HCT116 (cell line): ENCODE measurements at places on chromosomes 1 and 21. TPM values are rescaled to one million over a fixed set of nuclear protein-coding genes. Genes with fewer than 3 reads are reported as not detected.

DNA sequence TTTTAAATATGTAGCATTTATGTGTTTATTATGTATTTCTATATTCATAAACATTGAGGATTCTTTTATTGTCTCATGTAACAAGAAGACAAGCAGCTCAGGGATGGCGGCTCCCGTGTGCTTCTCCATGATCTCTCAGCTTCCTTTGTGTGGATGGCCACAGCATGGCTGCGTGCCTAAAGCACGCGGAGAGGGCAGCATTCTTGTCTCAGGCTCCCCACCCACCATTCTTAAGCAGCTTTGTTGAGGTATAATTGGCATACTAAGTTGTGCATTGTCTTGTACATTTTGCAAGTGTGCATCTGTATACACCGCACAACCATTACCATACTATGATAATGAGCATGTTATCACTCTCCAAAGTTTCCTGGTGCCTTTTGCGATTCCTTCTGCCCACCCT is 81.6 kb downstream of the CAMTA1 start:
- peaks cover 5% of the 10 kb centered on the region for H3K4me1 ChIP-seq
- no peak for DNase-seq
- no peaks in the 10 kb centered on the region for H3K27me3 ChIP-seq
- no peaks in the 10 kb centered on the region for H3K36me3 ChIP-seq

- no peaks in the 10 kb centered on the region for H3K36me3 ChIP-seq
- H3K4me3 ChIP-seq: no peak overlapping the region
- no peak overlapping the region for H3K27ac ChIP-seq
- DNase-seq: no peak
Observed at GRCh38 chr1:156376958-156377919, 8.2 kb downstream of the RHBG start.

CLSTN1 gene
- 113 TPM for total RNA-seq

SPRR2F gene
- total RNA-seq: not detected

DDX59 gene
- 16.0 TPM for total RNA-seq
